WTC11 (cell line): ENCODE measurements at places on chromosomes 6 and 20. TPM values are rescaled to one million over a fixed set of nuclear protein-coding genes. Genes with fewer than 3 reads are reported as not detected.

DNA sequence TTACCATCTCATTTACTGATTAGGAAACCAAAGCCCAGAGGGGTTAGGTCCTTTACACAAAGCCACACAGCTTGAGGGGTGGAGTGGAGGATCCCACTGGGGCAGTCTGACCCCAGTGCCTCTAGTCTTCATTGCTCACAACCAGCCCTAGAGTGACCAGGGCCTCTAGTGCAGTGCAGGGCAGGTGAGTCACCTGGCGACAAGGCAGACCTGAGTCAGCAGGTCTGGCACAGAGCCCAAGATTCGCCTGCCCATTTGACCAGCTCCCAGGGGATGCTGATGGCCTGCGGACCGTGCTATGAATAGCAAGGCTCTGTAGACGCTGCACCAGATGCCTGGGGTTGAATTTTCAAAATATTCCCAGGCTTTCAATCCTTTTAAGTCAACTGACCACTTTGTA, 29.9 kb downstream of the CDH26 start:
- H3K4me3 ChIP-seq: no peak overlapping the region
- no peak overlapping the region for H3K27ac ChIP-seq
- 0 out of 2 replicates have a peak, but pooled peaks cover 3% of the 10 kb centered on the region for H3K36me3 ChIP-seq
- H3K27me3 ChIP-seq: peaks cover 8% of the 10 kb centered on the region
- H3K4me1 ChIP-seq: peaks cover 23% of the 10 kb centered on the region

GRCh38 chr6:165716886-165717285, 53.8 kb upstream of the PDE10A start:
- no peaks in the 10 kb centered on the region for H3K4me1 ChIP-seq
- H3K27me3 ChIP-seq: peaks cover under 1% of the 10 kb centered on the region; the same call in 1 of the 2 replicates
- H3K36me3 ChIP-seq: no peaks in the 10 kb centered on the region
- no peak overlapping the region for H3K27ac ChIP-seq
- no peak overlapping the region for H3K4me3 ChIP-seq

GRCh38 chr6:164502833-164503232, 806.6 kb downstream of the C6orf118 start:
- 0 out of 2 replicates have a peak, but pooled peaks cover 7% of the 10 kb centered on the region for H3K36me3 ChIP-seq
- peaks cover 9% of the 10 kb centered on the region for H3K4me1 ChIP-seq
- peaks cover 2% of the 10 kb centered on the region; the same call in 1 of the 2 replicates for H3K27me3 ChIP-seq
- DNase-seq: no peak

- H3K27me3 ChIP-seq: peaks cover 36% of the 10 kb centered on the region
- no peak overlapping the region for H3K4me3 ChIP-seq
- H3K36me3 ChIP-seq: no peaks in the 10 kb centered on the region
Observed at GRCh38 chr6:154514481-154514880, 4.0 kb upstream of the CNKSR3 start.

GRCh38 chr6:28442586-28442985, 705 bp downstream of the ZSCAN23 start:
- peaks cover 16% of the 10 kb centered on the region for H3K4me1 ChIP-seq
- H3K27ac ChIP-seq: peak overlapping the region; percentile 99

- no peak overlapping the region for H3K27ac ChIP-seq
- H3K36me3 ChIP-seq: no peaks in the 10 kb centered on the region
- H3K4me1 ChIP-seq: no peaks in the 10 kb centered on the region
Observed at GRCh38 chr20:42093542-42094440, 475.6 kb upstream of the CHD6 start.

DNA sequence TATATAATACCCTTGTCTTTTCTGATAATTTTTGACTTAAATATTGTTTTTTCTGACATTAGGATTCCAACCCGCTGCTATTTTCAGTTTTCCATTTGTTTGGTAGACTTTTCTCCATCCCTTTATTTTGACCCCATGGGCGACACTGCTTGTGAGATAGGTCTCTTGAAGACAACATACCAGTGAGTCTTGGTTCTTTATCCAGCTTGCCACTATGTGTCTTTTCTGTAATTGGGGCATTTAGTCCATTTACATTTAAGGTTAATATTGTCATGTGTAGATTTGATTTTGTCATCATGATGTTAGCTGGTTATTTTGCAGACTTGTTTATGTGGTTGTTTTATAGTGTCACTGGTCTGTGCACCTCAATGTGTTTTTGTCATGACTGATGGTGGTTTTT, 67.7 kb upstream of the IRAK1BP1 start:
- DNase-seq: no peak
- H3K36me3 ChIP-seq: peaks cover 3% of the 10 kb centered on the region
- no peak overlapping the region for H3K27ac ChIP-seq
- no peaks in the 10 kb centered on the region for H3K4me1 ChIP-seq
- H3K27me3 ChIP-seq: peaks cover 9% of the 10 kb centered on the region

- no peak for DNase-seq
- no peaks in the 10 kb centered on the region; the same call in 1 of the 2 replicates for H3K4me1 ChIP-seq
- H3K27me3 ChIP-seq: no peaks in the 10 kb centered on the region; the same call in 1 of the 2 replicates
- no peaks in the 10 kb centered on the region for H3K36me3 ChIP-seq
- no peak overlapping the region for H3K4me3 ChIP-seq
Observed at GRCh38 chr20:43837856-43838702, 76.6 kb upstream of the TOX2 start.

- no peaks in the 10 kb centered on the region; the same call in 1 of the 2 replicates for H3K36me3 ChIP-seq
- DNase-seq: no peak
- no peak overlapping the region for H3K27ac ChIP-seq
- no peaks in the 10 kb centered on the region for H3K4me1 ChIP-seq
- no peaks in the 10 kb centered on the region for H3K27me3 ChIP-seq
Observed at GRCh38 chr20:3311623-3312022, 72.6 kb upstream of the SLC4A11 start.

- H3K36me3 ChIP-seq: no peaks in the 10 kb centered on the region
- no peaks in the 10 kb centered on the region for H3K27me3 ChIP-seq
- DNase-seq: no peak
- H3K27ac ChIP-seq: no peak overlapping the region
Observed at GRCh38 chr6:163187201-163187600, 227.3 kb upstream of the QKI start.

DNA sequence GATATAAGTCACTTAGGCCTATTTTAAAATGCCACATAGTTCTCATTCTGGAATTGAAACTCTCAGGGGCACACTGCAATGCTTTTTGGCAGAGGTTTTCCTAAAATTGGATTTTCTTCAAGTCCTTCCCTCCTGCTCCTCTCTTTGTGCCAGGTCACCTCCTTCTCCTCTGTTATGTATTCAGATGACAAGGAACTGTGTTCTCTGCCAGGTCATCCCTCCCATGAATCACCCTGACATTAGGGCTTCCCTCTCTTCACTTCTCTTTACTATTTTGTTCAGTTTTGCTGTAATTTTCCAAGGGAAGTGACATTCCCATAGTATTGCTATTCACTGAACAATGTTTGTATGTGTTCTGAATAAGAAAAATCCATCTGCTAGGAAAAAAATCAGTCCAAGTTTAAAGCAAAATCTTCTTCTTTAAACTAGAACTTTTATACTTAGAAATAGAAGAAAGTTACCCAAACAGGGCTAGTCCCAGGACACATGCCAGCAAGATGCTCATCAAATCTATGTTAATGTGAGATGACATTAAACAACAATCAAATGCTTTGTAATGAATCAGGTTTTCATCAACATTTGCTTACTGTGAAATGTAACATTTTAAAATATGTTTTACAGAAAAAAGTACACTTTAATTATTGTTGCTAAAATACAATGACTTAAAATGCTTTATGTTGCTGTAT, 461.1 kb downstream of the MMUT start:
- H3K27me3 ChIP-seq: no peaks in the 10 kb centered on the region
- no peak for DNase-seq
- no peaks in the 10 kb centered on the region for H3K36me3 ChIP-seq
- no peak overlapping the region for H3K27ac ChIP-seq

- H3K36me3 ChIP-seq: peaks cover 41% of the 10 kb centered on the region
- H3K27ac ChIP-seq: no peak overlapping the region
- peaks cover 3% of the 10 kb centered on the region; the same call in 1 of the 2 replicates for H3K4me1 ChIP-seq
- no peak for DNase-seq
- no peak overlapping the region for H3K4me3 ChIP-seq
- peaks cover under 1% of the 10 kb centered on the region for H3K27me3 ChIP-seq
Observed at GRCh38 chr6:16043171-16044135, 85.4 kb upstream of the MYLIP start.

DNA sequence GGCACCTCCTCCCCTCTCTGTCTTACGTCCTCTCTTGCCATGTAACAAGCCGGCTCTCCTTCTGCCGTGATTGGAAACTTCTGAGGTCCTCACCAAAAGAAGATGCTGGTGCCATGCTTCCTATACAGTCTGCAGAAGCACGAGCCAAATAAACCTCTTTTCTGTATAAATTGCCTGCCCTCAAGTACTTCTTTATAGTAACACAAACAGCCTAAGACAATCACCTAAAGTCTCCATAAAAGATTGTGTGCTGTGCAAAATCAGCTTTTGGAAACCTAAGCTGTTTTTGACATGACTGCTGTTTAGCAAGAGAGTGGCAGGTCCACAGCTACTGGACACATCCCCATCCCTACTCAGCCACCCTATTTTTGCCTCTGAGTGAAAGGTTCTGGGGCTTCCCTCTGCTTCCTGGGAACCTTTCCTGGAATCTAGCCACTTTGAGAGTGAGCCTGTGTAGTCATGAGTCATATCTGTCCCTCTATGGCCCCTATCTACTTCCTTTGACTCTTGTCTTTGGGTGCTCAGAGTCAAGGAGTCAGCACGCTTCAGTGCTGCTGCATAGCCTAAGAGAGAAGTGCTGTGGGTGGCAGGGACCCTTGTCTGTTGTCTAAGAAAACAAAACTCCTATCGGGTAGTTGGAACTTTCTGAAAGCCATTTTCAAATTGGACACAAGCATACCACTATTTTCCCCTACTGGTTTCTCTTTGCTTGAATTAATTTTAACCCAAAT, 110.0 kb downstream of the PPP1R14C start:
- peaks cover 16% of the 10 kb centered on the region for H3K4me1 ChIP-seq
- no peak overlapping the region for H3K27ac ChIP-seq
- H3K27me3 ChIP-seq: peaks cover 12% of the 10 kb centered on the region
- DNase-seq: no peak
- H3K36me3 ChIP-seq: no peaks in the 10 kb centered on the region; the same call in 1 of the 2 replicates
- H3K4me3 ChIP-seq: no peak overlapping the region

DNA sequence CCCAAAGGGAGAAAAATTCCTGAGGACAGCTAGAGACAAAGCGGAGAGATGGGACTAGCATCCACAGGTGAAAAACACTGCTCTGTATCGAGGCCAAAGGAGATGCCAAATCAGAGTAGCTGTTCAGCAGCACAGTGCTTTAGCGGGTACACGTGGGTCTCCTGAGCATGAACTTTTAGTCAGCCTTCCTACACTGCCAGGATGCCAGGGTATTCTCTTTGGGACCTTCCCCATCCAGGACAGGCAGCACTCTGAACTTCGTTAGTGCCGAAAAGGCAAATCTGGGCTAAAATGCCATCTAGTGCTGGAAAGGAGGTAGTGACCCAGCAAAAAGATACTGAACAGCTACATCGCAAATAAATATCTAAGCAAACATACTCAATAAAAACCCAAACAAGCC, 64.9 kb downstream of the C6orf58 start:
- H3K36me3 ChIP-seq: no peaks in the 10 kb centered on the region
- no peak overlapping the region for H3K27ac ChIP-seq

GRCh38 chr6:163355426-163355991, 59.0 kb upstream of the QKI start:
- no peak for DNase-seq
- no peaks in the 10 kb centered on the region for H3K36me3 ChIP-seq
- no peak overlapping the region for H3K4me3 ChIP-seq
- no peaks in the 10 kb centered on the region; the same call in 1 of the 2 replicates for H3K27me3 ChIP-seq
- H3K4me1 ChIP-seq: peaks cover 30% of the 10 kb centered on the region

- no peaks in the 10 kb centered on the region for H3K36me3 ChIP-seq
- no peaks in the 10 kb centered on the region; the same call in 1 of the 2 replicates for H3K27me3 ChIP-seq
- no peak overlapping the region for H3K27ac ChIP-seq
- DNase-seq: peak; percentile 34
- H3K4me3 ChIP-seq: no peak overlapping the region
- peaks cover 45% of the 10 kb centered on the region for H3K4me1 ChIP-seq
Observed at GRCh38 chr6:14321992-14322772, 204.6 kb downstream of the CD83 start.

DNA sequence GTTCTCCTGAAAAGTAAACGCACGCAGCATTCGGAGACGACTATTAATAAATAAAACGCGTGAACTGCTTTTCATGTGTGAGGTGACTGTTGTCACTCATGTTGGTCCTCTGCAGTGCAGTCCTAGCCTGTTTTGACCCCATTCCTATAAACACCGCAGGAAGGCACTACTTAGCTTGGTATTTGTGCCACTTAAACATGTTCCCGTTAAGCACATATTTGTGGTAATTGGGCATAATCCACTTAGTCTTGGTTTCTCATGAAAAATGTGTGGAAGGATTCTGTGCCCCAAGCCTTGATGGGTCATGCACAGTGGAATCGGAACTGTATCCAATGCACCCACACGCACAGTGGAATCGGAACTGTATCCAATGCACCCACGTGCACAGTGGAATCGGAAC, 313.9 kb downstream of the THBS2 start:
- H3K4me1 ChIP-seq: peaks cover 11% of the 10 kb centered on the region
- H3K4me3 ChIP-seq: no peak overlapping the region
- no peaks in the 10 kb centered on the region for H3K36me3 ChIP-seq

- H3K4me1 ChIP-seq: peaks cover 62% of the 10 kb centered on the region
- peak overlapping the region; percentile 51 for H3K4me3 ChIP-seq
- no peak for DNase-seq
- H3K27ac ChIP-seq: peak overlapping the region; percentile 99
- no peaks in the 10 kb centered on the region for H3K36me3 ChIP-seq
- no peaks in the 10 kb centered on the region for H3K27me3 ChIP-seq
Observed at GRCh38 chr6:10520468-10520867, 683 bp upstream of the GCNT2 start.

Gene RCAN2
- 3.4 to 3.9 TPM (median 3.8 TPM) in 3 replicates for total RNA-seq

Gene RBBP9
- 10.4 to 12.2 TPM (median 12.1 TPM) in 3 replicates for total RNA-seq

Gene AHCY
- 401 to 415 TPM (median 411 TPM) in 3 replicates for total RNA-seq

Gene MAS1
- 0.53 to 0.68 TPM (median 0.62 TPM) in 3 replicates for total RNA-seq

Gene KCNK16
- not detected in 3 replicates for total RNA-seq

Gene TULP1
- total RNA-seq: 2.9 to 4.3 TPM (median 3.4 TPM) in 3 replicates

Gene ZC3H12D
- total RNA-seq: 0.13 to 0.21 TPM (median 0.14 TPM) in 3 replicates

Gene MDFI
- total RNA-seq: 63.2 to 86.2 TPM (median 74.6 TPM) in 3 replicates

Gene STX16
- total RNA-seq: 89.1 to 116 TPM (median 113 TPM) in 3 replicates

Gene TTBK1
- total RNA-seq: 0.66 to 0.78 TPM (median 0.68 TPM) in 3 replicates

Gene SLC32A1
- total RNA-seq: 0.09 to 0.37 TPM (median 0.25 TPM) in 3 replicates

Gene ERVFRD-1
- not detected in 3 replicates for total RNA-seq

Gene CALHM4
- total RNA-seq: not detected in 3 replicates

Gene MACROD2
- 3.0 to 4.1 TPM (median 3.5 TPM) in 3 replicates for total RNA-seq

Gene ZC2HC1B
- total RNA-seq: not detected in 3 replicates

Gene GJA10
- total RNA-seq: not detected in 3 replicates
